ENCODE measurements at places on chromosomes 2 and 18.
A peak's percentile ranks its signal among the peaks of the same experiment; 100 is the strongest.

DNA sequence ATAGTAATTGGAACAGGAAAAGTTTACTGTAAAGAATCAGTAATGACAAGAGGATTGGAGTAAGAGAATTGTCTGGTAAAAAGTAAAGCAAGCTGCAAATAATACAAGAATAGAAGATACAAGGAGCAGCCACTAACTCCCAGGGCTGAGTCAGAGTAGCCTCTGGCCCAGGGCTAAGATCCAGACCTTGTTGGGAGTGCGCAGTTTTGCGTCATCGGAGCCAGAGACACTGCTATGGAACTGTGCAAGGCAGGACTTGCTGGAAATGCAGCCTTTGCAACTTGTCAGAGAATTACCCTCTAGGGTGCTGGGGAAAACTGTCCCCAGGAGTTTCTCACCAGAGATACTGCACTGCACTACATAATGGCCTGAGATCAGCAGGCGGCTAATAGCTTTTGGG, 135.2 kb downstream of the NYAP2 start:
- DNase-seq: no peak

DNA sequence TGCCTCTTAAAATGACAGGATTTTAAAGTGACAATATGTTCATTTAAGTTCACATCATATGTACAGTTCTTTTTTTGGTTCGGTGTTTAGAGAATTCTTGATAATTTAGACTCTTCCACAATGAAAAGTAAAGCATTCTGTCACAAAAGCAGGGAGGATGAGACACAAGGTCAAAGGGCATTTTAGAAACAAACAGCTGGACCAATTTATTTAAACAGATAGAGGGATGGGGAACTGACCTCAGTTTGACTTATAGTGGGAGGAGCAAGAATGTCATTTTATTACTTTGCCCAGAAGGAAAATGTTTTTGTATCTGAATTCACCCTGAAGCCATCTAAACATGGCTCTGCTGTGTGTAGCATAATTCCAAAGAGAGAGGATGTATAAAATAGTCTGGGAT, 128.5 kb downstream of the MEIS1 start:
- no peak for DNase-seq

GRCh38 chr2:942775-943460, 7.7 kb upstream of the SNTG2 start:
- DNase-seq: no peak

DNA sequence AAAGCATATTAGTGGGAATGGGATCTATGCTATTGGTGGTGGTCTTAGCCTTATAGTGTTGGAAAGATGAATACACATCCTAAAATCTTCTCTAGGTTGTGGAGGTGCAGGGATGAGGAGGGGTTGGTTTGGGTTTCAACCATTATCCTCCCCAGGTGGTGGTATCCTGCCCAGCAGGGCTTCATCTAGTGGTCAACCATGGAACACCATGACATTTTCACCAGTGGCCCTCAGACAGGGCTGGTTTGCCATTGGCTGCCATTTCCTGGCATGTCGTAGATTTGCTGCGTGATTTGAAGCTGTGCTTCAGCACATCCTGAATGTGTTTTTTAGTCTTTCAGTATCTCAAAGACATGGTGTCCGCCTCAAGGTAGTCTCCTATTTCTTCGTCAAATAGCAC, 391.2 kb upstream of the HNRNPA3 start:
- no peak for DNase-seq

GRCh38 chr2:74419345-74419744, 2.1 kb downstream of the C2orf81 start:
- no peak for DNase-seq

GRCh38 chr2:36919041-36919837, 47.1 kb downstream of the STRN start:
- no peak for DNase-seq

- no peak for DNase-seq
These were observed 608.3 kb downstream of the ERBB4 start for GRCh38 chr2:211930331-211930730.

- DNase-seq: no peak
These were observed 11.4 kb upstream of the NEU4 start for GRCh38 chr2:241797441-241798080.

GRCh38 chr2:160266037-160266551, 66.0 kb upstream of the ITGB6 start:
- DNase-seq: no peak

GRCh38 chr2:138615257-138615656, 113.7 kb downstream of the SPOPL start:
- DNase-seq: peak; percentile 61

DNA sequence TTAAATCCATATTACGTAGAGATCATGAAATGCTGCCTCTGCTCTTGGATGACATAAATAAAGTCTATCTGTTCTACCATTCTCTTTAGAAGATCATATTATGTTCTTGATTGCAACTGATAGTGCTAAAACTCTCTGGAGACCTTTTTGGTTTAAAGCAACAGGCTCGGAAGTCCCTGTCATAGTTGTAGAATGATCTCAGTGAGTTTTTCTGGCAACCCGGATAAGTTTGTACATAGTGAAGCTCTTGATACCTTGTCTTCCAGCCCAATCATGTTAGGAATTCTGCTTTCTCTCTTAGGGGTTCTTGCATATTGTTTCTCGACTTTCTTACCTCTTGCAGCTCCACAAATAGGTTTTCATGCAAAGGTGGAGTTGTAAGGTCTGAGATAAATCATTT, 156.1 kb downstream of the TTC27 start:
- DNase-seq: no peak

- no peak for DNase-seq
These were observed 29.6 kb downstream of the CYRIA start for GRCh38 chr2:16635791-16636699.

GRCh38 chr2:31812051-31812798, 198.6 kb downstream of the MEMO1 start:
- DNase-seq: no peak

- DNase-seq: no peak
These were observed 293.7 kb downstream of the DYSF start for GRCh38 chr2:71746946-71747501.

DNA sequence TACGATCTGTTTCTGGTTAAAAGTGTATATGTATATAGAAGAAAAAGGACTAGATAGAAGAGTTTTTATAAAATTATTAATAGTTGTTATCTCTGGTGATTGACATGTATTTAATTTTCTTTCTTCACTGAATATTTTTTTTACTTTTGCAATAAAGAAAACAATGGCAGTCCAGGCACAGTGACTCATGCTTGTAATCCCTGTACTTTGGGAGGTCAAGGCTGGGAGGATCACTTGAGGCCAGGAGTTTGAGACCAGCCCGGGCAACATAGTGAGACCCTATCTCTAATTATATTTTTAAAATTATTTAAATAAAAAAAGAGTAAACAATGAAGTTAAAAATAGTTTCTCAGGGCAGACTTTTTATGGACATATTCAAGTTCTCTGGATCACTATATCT, 114.7 kb downstream of the FAM117B start:
- DNase-seq: no peak

DNA sequence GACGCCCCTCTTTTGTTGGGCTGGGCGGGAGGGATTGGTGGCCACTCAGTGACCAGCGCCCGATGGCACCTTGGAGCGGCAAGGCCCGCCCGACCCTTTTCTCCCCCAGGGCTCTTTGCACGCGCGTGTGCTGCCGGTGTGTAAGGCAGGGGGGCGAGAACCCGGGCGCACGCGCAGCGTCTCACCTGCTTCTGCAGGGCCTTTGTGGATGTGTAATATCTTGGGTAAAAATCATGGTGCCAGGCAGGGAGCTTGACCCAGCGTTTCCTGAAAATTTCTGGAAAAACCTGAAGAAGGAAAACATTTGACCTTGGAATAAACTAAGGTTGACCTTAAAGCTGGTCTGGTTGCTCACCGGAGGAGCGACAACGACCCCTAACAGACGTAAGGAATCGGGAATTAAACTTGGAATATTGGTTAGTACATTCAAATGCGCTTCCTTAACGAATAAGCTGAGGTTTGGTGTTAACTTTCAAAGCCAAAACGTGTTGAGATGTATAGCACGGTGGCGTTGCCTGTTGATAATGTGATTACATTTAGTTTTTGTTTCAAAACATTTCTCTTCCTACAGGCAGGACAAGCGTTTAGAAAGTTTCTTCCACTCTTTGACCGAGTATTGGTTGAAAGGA, 438 bp downstream of the HSPE1 start:
- DNase-seq: no peak

- no peak for DNase-seq
These were observed 92.3 kb downstream of the UBE2E3 start for GRCh38 chr2:181072486-181073235.

- no peak for DNase-seq
These were observed 122.1 kb downstream of the EML6 start for GRCh38 chr2:54845514-54845913.

- DNase-seq: no peak
These were observed 26.8 kb upstream of the IL1RL1 start for GRCh38 chr2:102284611-102285010.

- no peak for DNase-seq
These were observed 59.3 kb downstream of the EMILIN2 start for GRCh38 chr18:2905854-2906703.

DNA sequence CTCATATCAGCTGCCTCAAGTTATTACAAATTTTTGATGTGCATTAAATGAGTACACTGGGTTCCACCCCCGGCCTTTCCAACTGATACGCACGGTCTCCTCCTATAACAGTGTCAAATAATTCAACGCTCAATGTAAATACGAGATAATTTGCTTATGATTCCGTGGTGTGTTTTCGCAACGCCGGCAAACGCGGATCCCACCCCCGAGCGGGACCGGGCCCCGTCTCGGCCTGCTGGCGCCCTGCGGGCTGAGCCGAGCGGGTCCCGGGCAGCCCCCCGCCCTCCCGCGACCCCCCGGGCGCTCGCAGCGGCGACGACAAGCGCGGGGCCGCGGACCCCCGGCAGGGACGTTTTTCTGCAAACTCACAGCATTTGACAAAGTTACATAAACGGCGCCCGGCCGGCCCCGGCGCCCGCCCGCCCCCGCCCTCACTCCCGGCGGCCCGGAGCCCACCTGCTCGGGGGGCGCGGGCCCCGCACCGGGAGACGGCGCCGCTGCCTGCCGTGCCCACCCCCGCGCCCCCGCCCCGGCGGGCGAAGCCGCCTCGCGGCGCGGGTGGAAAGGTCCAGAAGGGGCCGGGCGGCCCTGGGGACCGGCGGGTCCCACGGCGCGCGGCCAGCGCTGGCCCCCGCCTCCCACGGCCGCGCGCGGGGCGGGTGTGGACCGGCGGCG, 762 bp downstream of the HDAC4 start:
- DNase-seq: no peak

- DNase-seq: no peak
These were observed 35.1 kb downstream of the MAPRE2 start for GRCh38 chr18:35076135-35076924.

All from epithelial cell of prostate (primary cell).